ENCODE measurements at places on chromosomes 4 and X. TPM values are rescaled to one million over a fixed set of nuclear protein-coding genes. Genes with fewer than 3 reads are reported as not detected.
A peak's percentile ranks its signal among the peaks of the same experiment; 100 is the strongest.

The RTL3 gene
- not detected for polyA plus RNA-seq

The VSIG4 gene
- polyA plus RNA-seq = 11.2 TPM

The IL21 gene
- not detected for polyA plus RNA-seq

The RHOH gene
- 0.92 TPM for polyA plus RNA-seq

The ZFP92 gene
- 0.78 TPM for polyA plus RNA-seq

The AMTN gene
- polyA plus RNA-seq = 0.58 TPM

The DKK2 gene
- polyA plus RNA-seq = 3.7 TPM

The FAM149A gene
- 27.7 TPM for polyA plus RNA-seq

The TCEAL6 gene
- not detected for polyA plus RNA-seq

The ANK2 gene
- polyA plus RNA-seq = 19.5 TPM

The TCEAL7 gene
- polyA plus RNA-seq = 19.5 TPM

The AKAP4 gene
- polyA plus RNA-seq = 0.14 TPM

The GRID2 gene
- 0.09 TPM for polyA plus RNA-seq

The ARX gene
- 0.10 TPM for polyA plus RNA-seq

The ELMOD2 gene
- polyA plus RNA-seq = 29.1 TPM

The F8A2 gene
- not detected for polyA plus RNA-seq

The LRCH2 gene
- polyA plus RNA-seq = 10.9 TPM

The CT45A1 gene
- polyA plus RNA-seq = 16.9 TPM

The FAM9C gene
- polyA plus RNA-seq = 0.26 TPM

The PGRMC1 gene
- polyA plus RNA-seq = 142 TPM

GRCh38 chr4:138540056-138540800, 298.1 kb upstream of the SLC7A11 start:
- no peak for DNase-seq

GRCh38 chr4:150297861-150298474, 219.7 kb downstream of the DCLK2 start:
- peak; percentile 17 for DNase-seq

GRCh38 chrX:148269513-148269912, 230.9 kb upstream of the AFF2 start:
- no peak for DNase-seq

DNA sequence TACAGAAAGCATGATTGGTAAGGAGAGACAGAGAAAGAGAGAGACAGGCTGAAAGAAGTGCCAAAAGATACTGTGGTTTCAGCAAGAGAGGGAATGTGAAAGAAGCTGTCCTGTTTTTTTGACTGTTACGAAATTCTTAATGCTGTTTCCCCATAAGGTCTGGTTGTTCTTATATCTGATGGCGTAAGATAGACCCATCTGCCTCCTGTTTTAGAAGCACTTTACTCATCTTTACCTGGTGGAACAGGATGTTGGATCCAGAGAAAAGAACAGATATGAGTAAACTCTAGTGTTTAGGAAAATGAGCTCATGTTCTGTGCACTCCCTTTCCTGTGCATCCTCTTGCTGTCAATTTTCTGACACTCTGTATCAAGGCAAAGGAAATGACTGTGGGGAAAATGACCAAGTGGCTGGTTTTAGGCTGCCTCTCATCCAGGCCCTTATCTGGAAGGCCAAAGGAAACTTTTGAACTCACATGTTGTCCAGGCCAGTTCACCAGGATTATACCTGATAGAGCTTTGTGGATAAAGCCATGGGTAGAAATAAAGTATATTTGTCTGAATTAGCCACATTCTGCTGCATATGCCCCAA, 311.7 kb upstream of the HTR2C start:
- no peak for DNase-seq

GRCh38 chr4:86358257-86358656, 1.6 kb downstream of the MAPK10 start:
- no peak for DNase-seq

- DNase-seq = no peak
Measured at GRCh38 chrX:23901060-23901459, 6.7 kb downstream of the APOO start.

DNA sequence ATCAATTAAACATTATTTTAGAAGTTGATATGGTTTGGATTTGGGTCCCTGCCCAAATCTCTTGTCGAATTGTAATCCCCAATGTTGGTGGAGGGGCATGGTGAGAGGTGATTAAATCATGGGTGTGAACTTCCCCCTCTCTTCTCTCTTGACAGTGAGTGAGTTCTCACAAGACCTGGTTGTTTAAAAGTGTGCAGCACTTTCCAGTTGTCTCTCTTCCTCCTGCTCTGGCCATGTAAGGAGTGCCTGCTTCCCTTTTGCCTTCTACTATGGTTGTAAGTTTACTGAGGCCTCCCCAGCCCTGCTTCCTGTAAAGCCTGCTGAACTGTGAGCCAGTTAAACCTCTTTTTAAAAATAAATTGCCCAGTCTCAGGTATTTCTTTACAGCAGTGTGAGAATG, 141.4 kb downstream of the GALNTL6 start:
- no peak for DNase-seq

DNA sequence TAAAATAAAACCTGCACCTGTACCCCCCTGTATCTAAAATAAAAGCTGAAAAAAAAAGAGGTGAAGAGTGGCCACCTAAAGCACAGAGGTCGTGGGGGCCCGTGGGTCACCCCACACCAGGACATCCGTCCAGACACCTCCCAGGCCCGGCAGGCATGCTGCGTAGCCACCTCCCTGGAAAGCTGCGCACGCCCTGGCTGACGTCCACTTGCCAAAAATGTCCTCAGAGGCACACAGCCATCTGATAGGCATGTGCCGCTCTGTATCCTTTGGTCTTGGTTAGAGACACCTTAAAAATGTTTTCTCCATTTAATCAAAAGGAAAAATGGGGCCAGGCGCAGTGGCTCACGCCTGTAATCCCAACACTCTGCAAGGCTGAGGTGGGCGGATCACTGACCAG, 17.7 kb downstream of the FAM53A start:
- no peak for DNase-seq

DNA sequence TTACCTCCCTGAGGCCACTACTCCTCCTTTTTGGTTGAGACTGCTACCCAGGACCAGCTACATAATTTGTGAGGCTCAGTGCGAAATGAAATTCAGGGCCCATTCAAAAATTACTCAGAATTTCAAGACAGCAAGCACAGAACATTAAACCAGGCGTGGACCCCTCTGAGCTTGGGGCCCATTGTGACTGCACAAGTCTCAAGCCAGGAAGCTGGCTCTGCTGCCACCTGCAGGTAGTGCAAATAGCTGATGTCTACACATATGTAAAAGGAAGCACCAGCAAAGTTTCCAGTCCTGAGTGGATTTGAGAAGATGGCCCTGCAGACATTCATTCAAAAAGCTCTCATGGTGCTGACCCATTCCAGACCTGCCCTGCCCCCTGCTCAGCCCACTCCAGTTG, 213.4 kb upstream of the LNX1 start:
- no peak for DNase-seq

GRCh38 chr4:168685136-168685809, 188.4 kb downstream of the PALLD start:
- DNase-seq = no peak

DNA sequence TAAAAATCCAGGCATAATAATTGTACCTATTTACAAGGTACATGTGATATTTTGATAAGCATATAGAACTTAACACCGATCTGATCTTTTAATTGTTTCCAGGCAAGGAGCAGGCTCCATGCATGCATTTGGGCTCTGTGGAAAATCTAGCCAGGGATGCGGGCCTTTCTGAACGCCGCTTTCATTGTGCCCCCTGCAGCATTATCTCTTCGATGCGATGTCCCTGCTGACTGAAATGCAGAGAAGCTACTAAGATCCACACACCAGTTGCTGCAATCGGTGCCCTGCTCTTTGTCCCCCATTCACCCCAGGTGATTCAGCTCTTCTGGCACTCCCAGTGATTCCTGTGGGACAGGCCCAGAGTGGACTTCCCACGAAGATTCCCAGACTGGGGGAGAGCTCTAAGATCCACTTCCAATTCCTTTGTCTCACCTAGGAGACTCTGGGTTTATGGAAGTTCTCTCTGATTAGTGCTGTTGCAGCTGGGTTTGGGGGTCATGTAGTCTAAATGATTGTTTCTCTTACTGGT, 254.3 kb upstream of the AGA start:
- DNase-seq = no peak

DNA sequence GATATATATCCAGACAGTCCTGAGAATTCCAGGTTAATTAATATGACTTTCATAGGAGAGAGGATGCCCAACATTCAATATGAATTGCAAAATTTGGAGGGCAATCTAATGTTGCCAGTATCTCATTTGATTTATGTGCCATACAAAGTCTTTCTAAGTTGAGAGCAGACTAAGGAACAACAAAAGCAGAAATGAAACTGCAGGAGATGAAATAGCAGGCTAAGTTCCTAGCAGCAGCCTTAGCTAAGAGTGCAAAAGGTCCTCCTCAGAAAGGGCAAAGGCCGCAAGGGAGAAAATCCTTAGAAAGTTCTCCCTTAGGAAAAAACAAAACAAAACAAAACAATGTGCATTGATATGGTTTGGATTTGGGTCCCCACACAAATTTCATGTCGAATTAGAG, 602.9 kb upstream of the HTR2C start:
- no peak for DNase-seq

GRCh38 chr4:39539089-39539611, 11.9 kb upstream of the UGDH start:
- no peak for DNase-seq

- no peak for DNase-seq
Measured at GRCh38 chr4:71188156-71188640, 150.6 kb upstream of the SLC4A4 start.

- DNase-seq = no peak
Measured at GRCh38 chr4:181592221-181592745, 650.9 kb upstream of the TENM3 start.

GRCh38 chr4:144903953-144904711, 193.9 kb downstream of the ANAPC10 start:
- DNase-seq = no peak

GRCh38 chr4:168815379-168816345, 194.4 kb downstream of the CBR4 start:
- peak; percentile 74 for DNase-seq

DNA sequence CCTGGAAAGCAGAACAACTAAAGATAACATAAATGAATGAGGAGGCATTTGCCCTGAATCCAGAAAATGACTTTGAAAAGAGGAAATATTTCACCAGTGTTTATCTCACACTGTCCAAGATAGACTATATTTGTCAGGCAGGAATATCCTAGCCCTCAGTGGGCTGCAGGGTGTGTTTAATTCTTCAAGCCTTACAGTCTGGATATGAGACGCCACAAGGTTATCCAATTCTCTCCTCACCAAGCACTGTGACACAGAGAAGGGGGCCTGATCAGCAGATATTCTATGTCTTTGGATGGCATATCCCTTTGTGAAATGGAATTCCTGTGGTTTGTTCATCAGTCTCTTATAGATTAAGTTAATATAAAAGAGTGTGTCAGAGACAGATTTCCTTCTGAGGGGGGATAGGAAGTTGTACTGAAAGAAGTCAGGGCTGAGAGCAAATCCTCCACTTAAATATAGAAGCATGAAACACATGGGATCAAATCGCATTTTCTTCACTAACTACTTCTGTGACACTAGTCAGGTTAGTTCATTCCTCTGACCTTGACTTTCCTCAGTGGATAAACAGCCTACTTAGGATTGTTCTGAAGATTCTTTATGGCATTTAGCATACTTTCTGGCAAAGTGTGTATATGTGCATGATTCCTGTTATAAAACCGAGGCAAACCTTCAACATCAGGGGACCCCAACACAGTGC, 6.8 kb upstream of the G3BP2 start:
- DNase-seq = no peak

DNA sequence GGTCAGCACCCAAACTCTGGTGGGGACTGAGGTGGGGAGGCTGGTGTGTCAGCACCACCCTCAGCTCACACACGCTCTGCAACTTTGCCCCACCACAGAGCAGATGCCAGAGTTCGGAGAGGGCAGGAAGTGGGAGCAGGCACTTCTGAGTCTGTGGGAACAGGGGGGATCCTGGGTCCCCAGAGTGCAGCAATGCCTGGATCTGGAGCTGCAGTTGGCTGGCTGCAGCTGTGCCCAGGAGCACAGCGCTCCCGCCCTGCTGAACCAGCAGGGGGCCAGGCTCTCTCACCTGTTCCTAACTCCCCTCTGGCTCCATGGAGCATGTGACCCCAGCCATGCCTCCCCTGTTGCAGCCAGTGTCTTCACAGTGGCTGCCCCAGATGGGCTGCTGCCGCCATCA, 252.4 kb downstream of the SPOCK3 start:
- DNase-seq = no peak

GRCh38 chrX:23503835-23504539, 163.3 kb upstream of the PRDX4 start:
- DNase-seq = peak; percentile 36

- no peak for DNase-seq
Measured at GRCh38 chr4:62075521-62075920, 875.4 kb downstream of the ADGRL3 start.

- DNase-seq = no peak
Measured at GRCh38 chr4:76061982-76062381, 12.5 kb upstream of the ART3 start.

DNA sequence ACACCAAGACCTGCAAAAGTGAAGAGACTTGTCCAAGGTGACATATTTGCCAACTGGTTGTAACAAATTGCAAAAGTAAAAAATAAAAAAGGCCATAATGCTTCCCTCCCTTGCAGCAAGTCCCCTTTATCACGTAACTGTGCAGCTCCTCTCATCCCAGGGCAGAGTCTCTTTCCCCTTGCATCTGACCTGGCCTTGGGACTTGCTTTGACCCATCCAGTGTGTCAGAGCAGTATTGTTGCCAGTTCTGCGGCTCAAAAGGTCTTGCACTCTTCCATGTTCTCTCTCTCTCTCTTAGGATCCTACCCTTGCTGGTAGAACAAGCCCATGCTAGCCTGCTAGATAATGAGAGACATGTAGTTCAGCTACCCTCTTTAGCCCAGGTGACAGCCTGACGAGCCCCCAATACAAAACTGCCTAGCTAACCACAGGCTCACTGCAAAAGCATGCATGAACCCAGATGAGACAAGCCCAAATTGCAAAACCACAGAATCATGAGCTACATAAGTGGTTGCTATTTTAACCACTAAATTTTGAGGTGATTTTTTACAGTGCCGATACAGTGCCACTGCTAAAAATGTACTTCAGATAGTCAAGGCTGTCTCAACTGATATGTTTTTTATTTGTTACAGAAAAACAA, 289.5 kb upstream of the PPARGC1A start:
- no peak for DNase-seq

- DNase-seq = peak; percentile 38
Measured at GRCh38 chrX:48045410-48046311, 25.8 kb downstream of the ZNF630 start.

DNA sequence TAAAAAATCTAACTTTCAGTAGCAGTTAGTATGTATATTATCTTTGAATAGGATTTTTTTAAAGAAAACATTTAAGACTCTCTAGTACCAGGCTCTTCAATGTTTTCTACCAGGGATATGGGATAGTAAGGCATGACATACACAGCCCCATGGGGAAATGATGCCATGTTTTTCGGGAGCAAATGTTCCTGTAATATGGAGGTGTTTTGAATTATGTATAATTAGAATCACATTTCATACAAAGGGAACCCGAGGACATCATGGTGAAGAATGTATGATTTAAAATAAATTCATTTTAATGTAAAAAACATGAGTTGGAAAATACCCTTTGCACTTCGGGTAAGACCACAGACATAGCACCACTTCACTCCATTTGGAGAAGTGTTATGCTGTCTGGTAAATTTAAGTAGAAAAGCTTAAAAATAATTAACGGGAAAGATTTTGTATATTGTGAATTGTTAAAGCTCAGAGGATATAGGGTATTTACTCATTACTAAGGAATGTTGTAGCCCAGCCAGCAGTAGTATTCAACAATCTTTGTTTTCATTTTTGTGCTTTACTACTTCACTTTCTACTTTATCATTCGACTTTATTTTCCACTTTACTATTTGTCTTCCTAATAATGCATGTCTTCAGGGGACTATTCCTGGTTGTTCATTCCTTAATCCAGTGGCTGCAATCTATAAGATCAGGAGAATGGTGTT, 2050.7 kb downstream of the ARAP2 start:
- no peak for DNase-seq

- DNase-seq = no peak
Measured at GRCh38 chrX:107199491-107199890, 6.7 kb downstream of the NUP62CL start.
